ENCODE measurements at places on chromosomes 11 and 22.

DNA sequence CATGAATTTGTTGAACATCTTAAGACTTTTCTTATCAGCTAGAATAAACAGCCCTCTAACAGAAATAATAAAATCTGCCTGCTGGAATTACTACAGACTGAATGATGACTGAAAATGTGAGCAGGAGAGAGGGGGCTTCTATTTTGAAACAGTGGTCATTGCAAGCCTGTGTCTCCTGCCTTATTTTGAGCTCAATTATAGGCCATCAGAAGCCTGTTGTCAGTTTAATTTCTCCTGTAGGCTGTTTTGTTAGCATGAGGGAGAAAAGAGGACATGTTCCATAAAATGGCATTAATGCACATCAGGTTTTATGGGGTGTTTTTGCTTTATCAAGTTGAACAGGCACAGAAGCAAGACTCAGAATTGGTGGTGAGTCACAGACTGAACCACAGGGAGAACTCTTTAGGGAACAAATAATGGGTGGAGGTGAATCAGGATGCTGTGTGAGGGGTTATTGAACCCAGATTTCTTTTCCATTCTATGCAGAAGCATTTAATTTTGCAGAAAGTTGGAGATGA lies 129.1 kb downstream of the PARVA start:
- DNase-seq, result no peak

GRCh38 chr22:43917521-43917920 lies 6.1 kb upstream of the PNPLA3 start:
- DNase-seq, result no peak

DNA sequence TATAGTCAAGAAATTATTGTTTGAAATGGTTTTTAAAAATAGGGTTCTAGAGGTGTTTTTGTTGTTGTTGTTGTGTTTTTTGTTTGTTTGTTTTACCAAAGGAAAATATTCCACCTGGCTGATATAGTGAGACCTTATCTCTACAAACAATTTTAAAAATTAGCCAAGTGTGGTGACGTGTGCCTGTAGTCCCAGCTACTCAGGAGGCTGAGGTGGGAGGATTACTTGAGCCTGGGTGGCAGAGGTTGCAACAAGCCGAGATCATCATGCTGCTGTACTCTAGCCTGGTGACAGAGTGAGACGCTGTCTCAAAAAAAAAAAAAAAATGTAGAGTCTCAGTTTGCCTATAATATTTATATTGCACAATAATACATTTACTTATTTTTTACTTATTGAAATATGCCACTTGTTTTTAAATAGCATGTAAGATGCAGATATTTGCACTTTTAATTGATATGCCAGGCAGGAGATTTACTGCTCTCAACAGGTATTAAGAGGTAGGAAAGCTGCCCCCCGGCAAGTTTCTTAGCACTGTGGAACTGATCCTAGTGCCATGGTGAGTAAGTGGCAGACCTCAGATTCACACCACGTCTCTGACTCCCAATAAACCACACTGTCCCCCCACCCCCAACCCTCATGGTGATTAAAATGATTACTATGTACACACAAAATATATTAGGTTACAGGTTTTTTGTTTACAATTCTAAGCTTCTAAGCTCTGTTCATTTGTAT lies 157.4 kb downstream of the TEAD1 start:
- DNase-seq, result no peak

DNA sequence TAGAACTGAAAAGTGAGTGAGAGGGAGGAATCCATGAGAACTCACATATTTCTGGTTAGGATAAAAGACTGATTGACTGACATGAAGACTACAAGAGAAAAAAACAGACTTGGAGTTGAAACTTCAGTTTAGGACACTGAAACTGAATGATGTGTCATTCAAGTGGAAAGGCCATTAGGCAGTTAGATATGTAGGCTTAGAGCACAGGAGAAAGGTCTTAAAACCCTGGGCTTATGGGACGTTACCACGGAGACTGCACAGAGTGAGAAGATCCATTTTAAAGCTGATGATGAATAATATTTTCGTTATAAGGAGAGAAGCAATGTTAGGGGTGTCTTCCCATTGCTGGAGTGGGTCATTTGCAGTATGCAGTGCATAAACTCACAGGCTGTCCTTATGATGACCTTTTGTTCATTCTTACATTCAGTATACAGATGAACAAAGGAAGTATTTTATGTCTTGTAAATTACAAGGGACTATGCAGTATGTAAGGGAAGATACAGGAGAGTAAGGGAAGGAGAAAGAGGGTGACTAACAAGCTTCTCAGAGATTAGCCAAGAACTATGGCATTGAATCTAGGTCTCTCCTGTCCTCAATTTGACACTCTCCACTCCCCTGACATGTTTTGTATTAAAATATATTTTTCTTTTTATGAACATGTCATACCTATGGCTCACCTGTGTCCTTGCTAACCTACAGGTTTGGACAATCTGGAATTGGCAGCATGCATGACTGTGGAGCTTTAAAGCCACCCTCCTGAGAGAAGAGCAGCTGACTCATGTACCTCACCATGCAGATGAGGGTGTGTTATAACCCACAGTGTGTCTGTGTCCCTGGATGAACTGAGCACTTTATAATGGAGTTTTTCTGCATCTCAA lies 63.7 kb downstream of the MAML2 start:
- DNase-seq, result no peak

GRCh38 chr11:26779074-26779865 lies 57.4 kb upstream of the SLC5A12 start:
- DNase-seq, result no peak

- no peak for DNase-seq
Observed at GRCh38 chr11:130404727-130405126, 23.7 kb downstream of the ADAMTS8 start.

- DNase-seq, result peak; percentile 28
Observed at GRCh38 chr11:61967924-61968757, 707 bp upstream of the FTH1 start.

DNA sequence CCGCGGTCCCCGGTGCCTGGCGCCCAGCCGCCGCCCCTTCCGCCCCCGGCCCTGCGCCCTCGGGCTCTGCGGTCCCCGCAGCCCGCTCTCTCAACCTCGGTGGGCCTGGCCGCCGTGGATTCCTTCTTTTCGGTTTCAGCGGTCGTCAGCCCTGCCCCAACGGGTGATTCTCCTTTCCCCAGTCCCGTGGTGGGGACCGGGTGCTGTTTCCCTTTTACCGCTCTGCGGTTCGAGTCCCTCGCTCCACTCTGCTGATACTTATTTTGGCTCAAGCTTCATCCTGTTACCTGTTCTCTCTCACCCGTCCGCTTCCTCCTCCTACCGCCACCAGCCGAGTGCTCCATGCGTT lies 494 bp downstream of the ZDHHC5 start:
- peak; percentile 16 for DNase-seq

DNA sequence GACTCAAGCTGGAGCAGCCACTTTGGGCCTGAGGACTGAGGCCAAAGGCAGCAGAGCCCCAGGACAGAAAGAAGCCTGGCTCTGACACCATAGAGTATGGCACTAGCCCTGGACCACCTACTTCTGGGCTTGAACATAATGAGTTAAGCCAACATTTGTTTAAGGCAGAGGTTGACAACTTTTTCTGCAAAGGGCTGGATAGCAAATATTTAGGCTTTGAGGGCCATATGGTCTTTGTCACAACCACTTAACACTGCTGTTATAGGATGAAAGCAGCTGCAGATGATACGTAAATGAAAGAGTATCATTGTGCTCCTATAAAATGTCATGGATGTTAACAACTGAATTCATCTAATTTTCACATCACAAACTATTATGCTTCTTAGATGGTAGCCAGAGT lies 16.6 kb downstream of the OSBP start:
- no peak for DNase-seq

DNA sequence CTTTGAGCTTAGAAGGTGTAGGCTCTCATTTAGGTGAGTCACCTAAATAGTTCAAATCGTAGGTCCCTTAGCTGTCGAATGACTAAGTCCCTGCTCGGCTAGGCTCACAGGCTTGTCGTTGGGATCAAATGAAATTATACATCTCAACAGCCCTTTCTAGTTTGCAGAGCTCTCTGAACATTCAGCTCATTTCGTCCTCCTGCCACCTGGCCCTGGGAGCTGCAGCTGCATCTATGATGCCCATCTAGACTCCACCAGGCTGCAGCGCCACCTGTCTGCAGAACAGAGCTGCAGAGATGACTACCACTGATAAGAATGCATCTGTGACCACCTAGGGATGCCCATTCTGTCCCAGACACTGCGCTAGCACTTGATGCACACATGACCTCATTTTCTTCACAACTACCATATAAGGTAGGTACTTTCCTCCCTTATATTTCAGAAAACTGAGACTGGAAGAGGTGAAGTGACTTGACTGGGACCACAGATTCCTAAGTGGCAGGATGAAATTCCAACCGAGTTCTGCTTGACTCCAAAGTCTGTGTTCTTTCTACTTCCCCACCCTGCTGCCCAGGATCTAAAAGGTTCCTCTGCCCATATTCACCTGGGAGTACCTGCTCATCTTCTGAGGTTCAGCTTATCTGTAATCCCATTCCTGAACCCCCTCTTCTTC lies 141.1 kb upstream of the NARS2 start:
- peak; percentile 3 for DNase-seq

DNA sequence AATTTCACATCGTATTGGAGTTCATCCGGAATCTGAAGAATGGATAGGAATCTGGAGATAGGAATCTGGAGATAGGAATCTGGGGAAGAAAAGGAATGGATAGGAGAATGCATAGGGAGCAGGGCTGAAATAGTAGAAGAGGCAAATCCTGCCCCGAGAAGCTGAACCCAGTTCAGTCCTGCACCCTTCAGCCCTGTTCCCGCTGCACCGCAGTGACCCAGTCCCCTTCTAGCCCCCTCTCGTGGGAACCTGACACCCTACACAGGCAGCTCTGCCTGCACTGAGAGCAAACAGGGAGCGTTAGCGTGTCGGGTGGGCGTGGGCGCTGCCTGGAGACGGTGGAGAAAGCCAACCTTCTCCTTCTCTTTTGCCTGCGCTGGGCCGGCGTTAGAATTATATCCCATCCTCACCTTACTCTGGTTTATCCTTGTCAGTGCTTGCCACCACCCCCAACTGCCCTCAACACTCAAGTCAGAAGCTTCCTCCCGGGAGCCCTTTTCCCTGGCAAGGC lies 1.0 kb upstream of the CCKBR start:
- no peak for DNase-seq
